ENCODE measurements at places on chromosomes 12 and 14.

DNA sequence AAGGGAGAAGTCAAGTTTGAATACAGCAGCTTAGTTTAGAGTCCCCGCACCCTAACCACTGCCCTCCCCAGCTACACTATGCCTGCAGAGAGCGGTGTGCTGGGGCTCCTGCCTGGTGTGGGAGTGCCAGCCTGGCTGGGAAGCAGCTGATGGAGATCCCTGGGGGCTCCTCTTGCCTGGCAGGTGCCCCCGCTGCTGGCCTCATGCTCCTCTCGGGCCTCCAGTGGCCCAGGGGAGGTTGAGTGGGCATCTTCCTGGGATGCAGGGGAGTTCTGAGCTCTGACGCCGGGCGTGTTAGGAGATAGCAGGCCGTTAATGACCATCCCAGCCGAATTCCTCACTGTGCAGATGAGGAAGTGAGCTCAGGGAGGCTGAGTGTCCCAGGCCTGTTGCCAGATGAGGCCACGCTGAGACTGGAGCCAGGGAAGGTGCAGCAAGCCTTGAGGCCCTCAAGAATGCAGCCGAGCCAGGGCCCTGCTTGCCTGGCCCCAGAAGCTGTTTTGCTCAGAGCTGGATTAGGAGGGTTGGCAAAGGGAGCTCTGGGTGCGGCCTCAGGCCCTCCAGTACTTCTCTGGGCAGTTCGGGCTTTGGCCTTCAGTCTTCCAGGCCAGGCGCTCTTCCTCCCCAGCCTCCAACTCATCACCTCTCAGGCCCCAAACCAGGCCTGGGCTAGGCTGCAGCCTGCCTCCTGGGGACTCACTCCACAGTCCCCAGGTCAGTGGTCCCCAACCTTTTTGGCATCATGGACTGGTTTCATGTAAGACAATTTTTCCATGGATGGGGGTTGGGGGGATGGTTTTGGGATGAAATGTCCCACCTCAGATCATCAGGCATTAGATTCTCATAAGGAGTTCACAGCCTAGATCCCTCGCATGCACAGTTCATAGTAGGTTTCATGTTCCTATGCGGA, 6.6 kb upstream of the CYP46A1 start:
- no peak for DNase-seq

DNA sequence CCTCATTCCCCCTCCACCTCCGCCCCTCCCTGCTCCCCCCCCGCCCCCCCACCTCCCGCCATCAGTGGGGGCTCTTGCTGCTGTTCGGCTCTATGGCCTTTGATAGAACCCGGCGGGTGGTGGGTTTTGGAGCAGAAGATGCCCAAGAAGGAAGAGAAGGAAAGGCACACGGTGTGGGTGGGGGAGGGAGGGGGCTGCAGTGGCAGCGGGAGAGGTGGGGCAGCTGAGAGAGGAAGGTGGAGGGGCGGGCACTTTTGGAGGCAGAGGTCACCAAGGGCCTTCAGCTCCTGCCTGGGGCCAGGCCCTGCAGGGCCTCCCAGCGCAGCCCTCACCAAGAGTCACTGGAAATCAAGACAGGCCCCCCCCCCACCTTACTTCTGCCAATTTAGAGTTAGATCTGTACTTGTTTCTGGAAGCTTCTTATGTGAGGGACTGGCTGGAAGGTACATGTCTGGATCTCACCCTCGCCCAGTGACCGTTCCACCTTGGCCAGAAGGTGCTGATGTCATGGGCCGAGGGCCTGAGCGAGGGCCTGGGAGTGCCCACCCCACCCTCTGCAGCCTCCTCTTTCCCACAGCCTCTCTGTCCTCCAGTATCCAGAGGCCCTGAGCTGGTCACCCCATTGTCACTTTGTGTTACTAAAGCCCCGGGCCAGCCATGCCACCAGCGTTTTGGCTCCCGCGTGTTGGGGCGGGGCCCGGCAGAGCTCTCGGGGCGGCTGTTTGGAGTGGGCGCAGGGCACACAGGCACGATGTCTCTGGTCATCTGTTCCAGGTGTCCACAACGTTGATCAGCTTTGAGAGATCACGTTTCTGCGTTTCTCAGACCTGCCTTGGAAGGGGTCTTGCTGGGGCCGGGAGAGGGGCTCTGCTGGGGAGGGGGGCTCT, 153.9 kb downstream of the KIF26A start:
- DNase-seq: no peak

DNA sequence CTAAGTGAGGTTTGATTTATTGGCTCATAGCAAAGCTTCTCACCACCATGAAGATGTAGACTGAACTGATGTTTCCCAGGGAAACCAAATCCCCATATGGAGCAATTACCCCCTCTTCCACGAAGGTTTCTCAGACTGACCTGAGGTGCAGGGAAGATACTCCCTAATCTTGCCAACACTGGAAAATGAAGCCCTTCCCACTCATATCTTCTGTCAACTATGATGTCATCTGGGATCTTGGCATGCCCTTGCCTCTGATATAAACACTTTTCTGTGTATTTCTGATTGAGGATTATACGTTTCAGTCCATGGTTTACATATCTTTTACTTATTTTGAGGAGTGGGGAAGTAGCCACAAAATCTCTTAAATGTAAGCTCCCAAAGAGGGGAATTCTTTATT, 14.1 kb upstream of the CISTR start:
- no peak for DNase-seq

GRCh38 chr14:68508581-68508980, 284.3 kb downstream of the ZFP36L1 start:
- DNase-seq: no peak

DNA sequence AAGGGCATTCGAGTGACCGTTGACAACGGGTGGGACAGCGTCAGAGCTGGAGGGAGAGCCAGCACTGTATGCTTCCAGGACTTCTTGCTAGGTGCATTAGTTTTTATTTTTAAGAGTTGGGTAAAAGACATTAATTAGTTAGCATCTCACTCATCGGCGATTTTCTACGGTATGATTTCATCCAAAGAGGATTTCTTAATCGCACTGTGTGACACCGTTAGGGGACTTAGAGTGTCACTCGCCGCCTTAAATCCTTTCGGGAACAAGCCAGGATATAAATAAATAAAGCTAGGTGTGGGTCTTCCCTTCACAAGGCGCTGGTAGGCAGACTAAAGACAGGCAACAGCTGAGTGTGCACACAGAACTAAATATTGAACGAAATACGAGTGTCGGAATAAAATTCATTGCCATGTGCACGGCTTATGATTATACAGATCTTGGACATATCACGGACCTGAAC, 869 bp upstream of the NOVA1 start:
- DNase-seq: no peak

GRCh38 chr12:5078423-5078822, 34.7 kb downstream of the KCNA5 start:
- DNase-seq: no peak

Data from activated CD4-positive, alpha-beta T cell treated with anti-CD3 and anti-CD28 coated beads, Interleukin-2, amount 10 ng/mL, durations not matched to agents 24 days and 14 days (primary cell).